H9 (cell line): ENCODE measurements at places on chromosomes 4 and X. TPM values are rescaled to one million over a fixed set of nuclear protein-coding genes. Genes with fewer than 3 reads are reported as not detected.

GRCh38 chr4:112329672-112330375, 32.7 kb downstream of the ALPK1 start:
- H3K27ac ChIP-seq = no peak overlapping the region
- H3K4me1 ChIP-seq = no peaks in the 10 kb centered on the region
- DNase-seq = no peak
- no peaks in the 10 kb centered on the region; the same call in 1 of the 2 replicates for H3K27me3 ChIP-seq

The JAKMIP1 gene
- 1.3 and 1.5 TPM in 2 replicates for total RNA-seq

The CENPVL2 gene
- 2.8 TPM in 2 replicates for total RNA-seq

The CYLC1 gene
- not detected in 2 replicates for total RNA-seq

The RBM3 gene
- total RNA-seq = 259 and 264 TPM in 2 replicates

- no peak overlapping the region for H3K4me3 ChIP-seq
- no peak for DNase-seq
- no peak overlapping the region for H3K27ac ChIP-seq
- H3K4me1 ChIP-seq = no peaks in the 10 kb centered on the region
- no peaks in the 10 kb centered on the region for H3K27me3 ChIP-seq
- no peaks in the 10 kb centered on the region for H3K36me3 ChIP-seq
Observed at GRCh38 chr4:76830612-76830963, 67.4 kb downstream of the SOWAHB start.

GRCh38 chr4:3659131-3659530, 107.1 kb upstream of the ADRA2C start:
- no peak for DNase-seq
- no peaks in the 10 kb centered on the region for H3K27me3 ChIP-seq
- H3K4me1 ChIP-seq = 0 out of 2 replicates have a peak, but pooled peaks cover 2% of the 10 kb centered on the region
- no peak overlapping the region for H3K27ac ChIP-seq

The SPANXC gene
- total RNA-seq = not detected in 2 replicates

The PIR gene
- total RNA-seq = 25.1 and 29.7 TPM in 2 replicates

GRCh38 chrX:37578045-37578444, 6.6 kb downstream of the LANCL3 start:
- no peaks in the 10 kb centered on the region for H3K4me1 ChIP-seq
- no peaks in the 10 kb centered on the region for H3K36me3 ChIP-seq
- no peak overlapping the region for H3K27ac ChIP-seq
- no peak for DNase-seq
- H3K4me3 ChIP-seq = no peak overlapping the region

The F11 gene
- total RNA-seq = 0.50 and 0.97 TPM in 2 replicates

- no peak overlapping the region for H3K27ac ChIP-seq
- DNase-seq = no peak
- H3K4me3 ChIP-seq = peak overlapping the region; percentile 97
- H3K36me3 ChIP-seq = peaks cover 50% of the 10 kb centered on the region
- no peaks in the 10 kb centered on the region for H3K4me1 ChIP-seq
Observed at GRCh38 chr4:39528061-39528465, 824 bp upstream of the UGDH start.

DNA sequence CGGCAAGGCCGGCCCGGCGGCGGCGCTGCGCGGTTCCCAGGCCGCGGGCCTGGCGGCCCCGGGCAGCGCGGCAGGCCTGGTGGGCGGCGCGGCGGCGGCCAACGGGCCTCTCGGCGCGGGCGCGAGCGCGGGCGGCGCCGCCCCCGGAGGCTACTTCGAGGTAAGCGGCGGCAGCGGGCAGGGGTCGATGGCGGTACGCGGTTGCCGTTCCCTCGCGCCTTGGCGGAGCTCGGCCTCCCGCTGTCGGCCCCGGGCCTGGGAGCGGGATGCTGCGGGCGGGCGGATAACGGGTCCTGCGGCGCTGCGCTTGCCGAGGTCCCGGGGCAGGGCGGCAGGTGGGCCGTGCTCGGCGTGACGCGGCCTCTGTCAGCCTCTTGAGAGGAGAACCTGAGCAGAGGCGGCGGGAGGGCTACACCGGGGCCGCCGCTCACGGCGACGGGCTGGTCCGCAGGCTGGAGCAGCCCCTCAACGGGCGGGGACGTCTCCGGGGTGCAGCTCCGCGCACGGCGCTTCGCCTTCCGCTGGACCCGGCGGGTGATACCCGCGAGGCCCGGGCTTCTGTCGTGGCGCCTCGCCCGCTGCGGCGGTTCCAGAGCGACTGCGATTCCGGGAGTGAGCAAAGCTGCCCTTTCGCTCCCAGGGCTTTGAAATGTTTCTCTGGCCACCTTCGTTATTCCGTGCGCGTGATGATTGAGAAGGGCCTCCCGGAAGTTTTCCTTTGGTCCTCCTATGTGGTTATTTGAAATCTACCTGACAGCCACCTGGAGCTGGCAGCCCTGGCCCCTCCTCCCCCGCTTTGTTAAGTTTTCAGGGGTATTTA, 774 bp downstream of the FAM193A start:
- H3K27me3 ChIP-seq = no peaks in the 10 kb centered on the region
- H3K4me1 ChIP-seq = peaks cover 3% of the 10 kb centered on the region; the same call in 1 of the 2 replicates

GRCh38 chr4:39616651-39617050, 22.0 kb downstream of the SMIM14 start:
- no peaks in the 10 kb centered on the region for H3K36me3 ChIP-seq
- no peak overlapping the region for H3K27ac ChIP-seq
- no peak for DNase-seq

DNA sequence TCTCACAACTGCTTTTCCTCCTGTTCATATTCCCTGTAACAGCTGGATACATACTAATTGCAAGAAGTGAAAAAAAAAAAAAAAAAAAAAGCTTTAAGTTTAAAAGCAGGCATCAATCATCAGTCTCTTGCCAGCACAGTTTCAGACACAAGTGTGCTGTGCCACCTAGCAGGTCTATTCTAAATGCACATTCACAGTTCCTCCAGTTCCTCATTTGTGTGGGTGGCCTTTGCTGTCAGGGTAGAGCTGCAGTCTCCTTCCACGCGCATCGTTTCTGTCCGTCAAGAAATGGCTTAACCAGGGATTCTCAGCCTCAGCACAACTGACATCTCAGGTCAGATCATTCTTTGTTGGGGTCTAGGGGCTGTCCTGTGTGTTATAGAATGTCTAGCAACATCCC, 61.6 kb downstream of the SCML1 start:
- H3K27ac ChIP-seq = no peak overlapping the region
- no peaks in the 10 kb centered on the region for H3K4me1 ChIP-seq
- no peaks in the 10 kb centered on the region; the same call in 1 of the 2 replicates for H3K36me3 ChIP-seq
- DNase-seq = no peak
- H3K27me3 ChIP-seq = no peaks in the 10 kb centered on the region
- no peak overlapping the region for H3K4me3 ChIP-seq

DNA sequence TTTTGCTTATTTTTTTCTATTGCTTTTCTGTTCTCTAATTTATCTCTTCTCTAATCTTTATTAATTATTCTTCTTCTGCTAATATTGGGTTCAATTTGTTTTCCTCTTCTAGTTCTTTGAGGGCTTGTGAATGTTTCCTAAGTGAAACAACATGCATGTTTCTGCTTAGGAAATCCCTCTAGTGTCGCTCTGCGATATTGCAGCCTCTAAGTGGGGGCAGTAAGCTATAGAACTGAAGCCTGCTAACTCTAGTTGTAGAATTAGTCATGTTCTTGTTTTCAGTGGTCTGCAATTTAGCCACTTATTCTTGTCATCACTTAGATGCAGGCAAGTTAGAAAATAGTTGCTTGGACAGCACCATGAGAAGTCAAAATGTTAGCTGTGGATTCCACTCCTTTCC, 222.6 kb downstream of the SPIN4 start:
- no peak for DNase-seq
- no peaks in the 10 kb centered on the region for H3K4me1 ChIP-seq
- no peak overlapping the region for H3K27ac ChIP-seq
- no peak overlapping the region for H3K4me3 ChIP-seq
- H3K27me3 ChIP-seq = no peaks in the 10 kb centered on the region
- peaks cover 18% of the 10 kb centered on the region for H3K36me3 ChIP-seq

GRCh38 chr4:52552778-52553177, 106.3 kb downstream of the USP46 start:
- peaks cover 3% of the 10 kb centered on the region; the same call in 2 of the 3 replicates for H3K36me3 ChIP-seq
- DNase-seq = no peak
- no peaks in the 10 kb centered on the region for H3K27me3 ChIP-seq
- peaks cover 3% of the 10 kb centered on the region; the same call in 1 of the 2 replicates for H3K4me1 ChIP-seq
- no peak overlapping the region for H3K27ac ChIP-seq

The PARM1 gene
- 1.4 and 2.0 TPM in 2 replicates for total RNA-seq

DNA sequence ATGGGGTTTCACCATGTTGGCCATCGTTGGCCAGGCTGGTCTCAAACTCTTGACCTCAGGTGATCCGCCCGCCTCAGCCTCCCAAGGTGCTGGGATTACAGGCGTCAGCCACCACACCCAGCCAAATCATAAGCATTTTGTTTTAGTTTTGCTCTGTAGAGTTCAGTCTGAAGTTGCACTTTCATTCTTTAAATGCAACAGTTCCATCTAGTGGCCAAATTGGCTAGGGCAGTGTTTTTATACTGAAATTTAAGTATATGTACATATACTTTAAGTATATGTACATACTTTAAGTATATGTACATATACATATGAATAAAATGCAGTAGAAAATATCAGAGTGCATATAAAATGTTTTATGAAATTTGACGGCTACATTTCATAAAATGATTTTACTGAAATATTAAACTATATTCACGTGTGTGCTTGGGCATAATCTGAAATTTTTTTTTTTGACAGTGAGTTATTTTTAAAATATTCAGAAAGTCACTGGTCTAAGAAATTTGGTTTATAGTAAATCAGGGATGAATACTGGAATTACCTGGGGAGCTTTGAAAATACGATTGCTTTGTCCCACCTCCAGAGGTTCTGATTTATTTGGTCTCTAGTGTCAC, 145.5 kb downstream of the NWD2 start:
- H3K36me3 ChIP-seq = no peaks in the 10 kb centered on the region
- no peaks in the 10 kb centered on the region for H3K4me1 ChIP-seq
- H3K27ac ChIP-seq = no peak overlapping the region
- no peak overlapping the region for H3K4me3 ChIP-seq
- H3K27me3 ChIP-seq = no peaks in the 10 kb centered on the region
- DNase-seq = no peak

The ZFP92 gene
- total RNA-seq = 0.66 and 0.68 TPM in 2 replicates

The MEPE gene
- not detected in 2 replicates for total RNA-seq

DNA sequence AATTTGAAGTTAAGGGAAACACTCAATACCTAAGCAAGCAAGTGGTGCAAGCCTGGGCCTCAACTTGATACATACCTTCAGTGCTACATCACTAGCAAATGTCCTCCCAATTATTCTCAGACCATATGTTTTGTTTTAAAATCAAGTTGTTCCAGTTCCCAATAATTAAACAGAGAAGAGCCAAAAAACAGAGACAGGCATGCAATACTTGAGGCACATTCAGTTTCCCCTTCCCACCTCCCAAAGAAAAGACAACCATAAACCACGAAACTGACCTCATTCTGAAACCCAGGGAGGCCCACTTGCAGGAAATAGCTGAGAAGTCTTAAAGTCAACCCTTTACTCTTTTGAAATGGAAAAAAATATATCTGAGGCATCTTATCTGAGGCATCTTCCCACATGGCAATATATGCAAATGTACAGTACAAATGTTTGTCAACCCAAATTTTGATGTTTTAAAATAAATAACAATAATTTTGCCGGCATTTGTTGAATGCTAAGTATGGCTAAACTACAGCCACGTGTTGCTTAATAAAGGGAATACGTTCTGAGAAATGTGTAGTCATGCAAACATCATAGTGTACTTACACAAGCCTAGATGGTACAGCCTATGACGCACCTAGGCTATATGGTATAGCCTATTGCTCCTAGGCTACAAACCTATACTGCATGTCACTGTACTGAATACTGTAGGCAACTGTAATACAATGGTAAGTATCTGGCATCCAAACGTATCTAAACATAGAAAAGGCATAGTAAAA, 147.5 kb downstream of the TSPAN5 start:
- no peaks in the 10 kb centered on the region for H3K27me3 ChIP-seq
- H3K4me3 ChIP-seq = no peak overlapping the region
- H3K27ac ChIP-seq = no peak overlapping the region
- DNase-seq = no peak
- no peaks in the 10 kb centered on the region for H3K36me3 ChIP-seq

- H3K27ac ChIP-seq = peak overlapping the region; percentile 58
- no peaks in the 10 kb centered on the region for H3K36me3 ChIP-seq
- H3K4me1 ChIP-seq = peaks cover 4% of the 10 kb centered on the region; the same call in 1 of the 2 replicates
- no peaks in the 10 kb centered on the region for H3K27me3 ChIP-seq
Observed at GRCh38 chrX:24148535-24149350, 786 bp upstream of the ZFX start.

The CXorf49 gene
- total RNA-seq = not detected in 2 replicates

The AMTN gene
- total RNA-seq = not detected in 2 replicates

- DNase-seq = no peak
- H3K27me3 ChIP-seq = no peaks in the 10 kb centered on the region
- no peak overlapping the region for H3K27ac ChIP-seq
- H3K4me1 ChIP-seq = peaks cover 21% of the 10 kb centered on the region
Observed at GRCh38 chr4:128635141-128635954, 174.2 kb upstream of the JADE1 start.

- no peaks in the 10 kb centered on the region for H3K27me3 ChIP-seq
- H3K4me1 ChIP-seq = no peaks in the 10 kb centered on the region
- no peak overlapping the region for H3K4me3 ChIP-seq
- H3K27ac ChIP-seq = no peak overlapping the region
Observed at GRCh38 chr4:67861513-67861912, 22.3 kb downstream of the TMPRSS11D start.

DNA sequence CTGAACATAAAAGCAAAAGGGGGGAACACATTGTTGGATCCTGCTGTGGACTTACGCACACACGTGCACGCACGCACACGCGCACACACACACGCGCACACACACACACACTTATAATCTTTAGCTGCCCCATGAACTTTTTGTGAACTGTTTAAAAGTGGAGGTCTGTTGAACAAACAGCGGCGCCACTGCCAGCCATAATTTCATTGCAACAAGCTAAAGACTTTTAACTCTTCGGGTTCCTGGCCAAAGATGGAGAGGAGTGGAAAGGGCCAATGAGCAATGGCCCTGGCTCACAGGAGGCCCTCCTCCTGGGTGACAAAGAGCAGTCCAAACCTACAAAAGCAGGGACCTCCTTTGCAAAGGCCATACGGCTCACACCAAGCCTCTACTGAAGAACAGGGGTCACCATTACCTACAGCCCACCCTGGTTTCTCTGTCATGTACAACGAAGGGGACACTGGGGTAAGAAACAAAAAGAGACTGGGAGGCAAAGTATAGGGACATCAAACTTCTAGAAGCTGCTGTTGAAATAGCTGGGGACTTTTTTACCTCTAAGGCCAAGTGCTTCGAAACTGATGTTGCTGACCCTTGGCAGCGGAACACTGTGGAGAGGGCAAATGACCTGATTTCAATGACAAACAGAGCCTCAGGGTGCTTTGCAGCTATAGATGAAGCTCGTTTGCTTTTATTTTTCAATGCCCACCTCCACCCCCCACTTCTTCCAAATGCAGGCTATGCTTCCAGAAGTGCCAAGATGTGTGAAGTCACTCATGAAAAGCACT, 16.7 kb downstream of the BCOR start:
- H3K4me3 ChIP-seq = peak overlapping the region; percentile 62; the same call in 2 of the 3 replicates
- no peak for DNase-seq
- H3K4me1 ChIP-seq = peaks cover 34% of the 10 kb centered on the region
- peaks cover 28% of the 10 kb centered on the region for H3K27me3 ChIP-seq

The SOD3 gene
- total RNA-seq = 2.9 and 3.3 TPM in 2 replicates

The CXCL5 gene
- total RNA-seq = 9.2 and 10.8 TPM in 2 replicates

DNA sequence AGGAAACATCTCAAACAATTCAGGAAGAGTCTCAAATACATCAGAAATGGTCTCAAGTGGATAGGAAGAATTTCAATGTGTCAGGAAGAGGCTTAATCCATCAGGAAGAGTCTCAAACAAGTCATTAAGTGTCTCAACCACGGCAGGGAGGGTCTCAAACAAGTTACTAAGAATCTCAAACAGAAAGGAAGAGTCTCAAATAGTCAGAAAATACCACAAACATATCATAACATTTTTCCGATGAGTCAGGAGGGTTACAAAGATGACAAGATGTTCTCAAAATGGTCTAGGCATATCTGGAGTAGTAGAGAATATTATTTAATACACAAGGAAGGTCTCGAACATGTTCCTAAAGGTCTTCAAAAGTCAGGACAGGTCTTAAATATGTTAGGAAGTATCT, 109.3 kb upstream of the USP9X start:
- no peak overlapping the region for H3K27ac ChIP-seq
- H3K27me3 ChIP-seq = no peaks in the 10 kb centered on the region
- no peak overlapping the region for H3K4me3 ChIP-seq
- H3K4me1 ChIP-seq = no peaks in the 10 kb centered on the region
- no peak for DNase-seq
